ENCODE measurements at places on chromosomes 7 and 10.

DNA sequence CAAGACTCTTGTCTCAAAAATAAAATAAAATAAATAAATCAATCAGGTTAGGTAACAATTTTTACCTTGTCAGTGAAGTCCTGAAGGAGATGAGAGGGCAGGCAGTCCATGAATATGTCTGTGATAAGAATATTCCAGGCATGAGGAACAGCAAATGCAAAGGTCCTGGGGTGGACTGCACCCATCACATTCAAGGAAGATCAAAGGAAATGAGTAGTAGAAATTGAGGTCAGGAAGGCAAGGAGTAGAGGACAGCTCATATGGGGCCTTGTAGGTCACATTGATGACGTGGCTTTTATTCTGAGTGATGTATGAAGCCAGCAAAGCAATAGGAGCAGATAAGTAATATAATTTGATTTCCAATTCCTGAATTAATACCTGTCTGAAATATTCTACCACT is 76.5 kb upstream of the TCF7L2 start:
- DNase-seq = no peak

- DNase-seq = peak; percentile 24
These were observed 22.4 kb upstream of the GARS1 start for GRCh38 chr7:30572212-30572841.

GRCh38 chr7:134058980-134059379 is 68.2 kb upstream of the LRGUK start:
- peak; percentile 8 for DNase-seq

DNA sequence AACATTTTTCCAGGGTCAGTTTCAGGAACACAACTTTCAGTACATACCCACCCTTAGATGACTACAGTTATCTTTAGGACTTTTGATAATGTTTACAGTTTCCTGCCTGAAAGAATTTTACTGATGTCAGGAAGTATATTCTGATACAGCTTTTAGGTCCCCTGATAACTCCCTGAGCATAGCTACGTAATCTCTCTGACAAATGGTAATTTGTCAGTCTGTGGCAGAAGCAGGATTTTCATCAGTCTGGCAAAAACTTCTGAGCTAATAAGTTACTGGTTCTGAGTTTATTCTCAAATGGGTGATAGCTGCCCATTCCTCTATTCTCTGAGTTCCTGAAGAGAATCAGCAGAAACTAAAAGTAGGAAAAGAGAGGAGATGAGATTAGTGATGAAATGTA is 270.1 kb upstream of the MTPN start:
- no peak for DNase-seq

GRCh38 chr7:33692956-33693355 is 212.4 kb upstream of the BMPER start:
- DNase-seq = no peak

DNA sequence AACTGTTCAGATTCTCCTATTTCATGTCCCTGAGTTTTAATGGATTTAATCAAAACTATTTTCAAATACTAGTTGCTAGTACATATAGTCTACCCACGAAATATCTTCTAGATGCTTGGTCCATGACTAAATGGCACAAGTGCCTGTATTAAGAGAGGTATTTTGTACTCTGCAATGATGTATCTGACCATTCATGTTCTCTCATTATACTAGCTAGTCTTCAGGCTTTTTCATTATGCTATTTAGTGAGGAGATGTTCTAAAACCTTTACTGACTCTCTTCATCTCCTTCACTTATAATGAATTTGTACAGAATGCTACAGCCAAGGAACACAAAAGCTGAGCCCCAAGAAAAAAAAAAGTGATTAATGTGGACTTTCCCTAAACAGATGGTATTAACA is 222.5 kb downstream of the AHR start:
- no peak for DNase-seq

GRCh38 chr10:76764177-76764576 is 873.4 kb downstream of the KCNMA1 start:
- no peak for DNase-seq

- DNase-seq = peak; percentile 11
These were observed 321.2 kb downstream of the DNAJB6 start for GRCh38 chr7:157657741-157658740.

- DNase-seq = no peak
These were observed 1.8 kb downstream of the VCL start for GRCh38 chr10:73999703-74000102.

DNA sequence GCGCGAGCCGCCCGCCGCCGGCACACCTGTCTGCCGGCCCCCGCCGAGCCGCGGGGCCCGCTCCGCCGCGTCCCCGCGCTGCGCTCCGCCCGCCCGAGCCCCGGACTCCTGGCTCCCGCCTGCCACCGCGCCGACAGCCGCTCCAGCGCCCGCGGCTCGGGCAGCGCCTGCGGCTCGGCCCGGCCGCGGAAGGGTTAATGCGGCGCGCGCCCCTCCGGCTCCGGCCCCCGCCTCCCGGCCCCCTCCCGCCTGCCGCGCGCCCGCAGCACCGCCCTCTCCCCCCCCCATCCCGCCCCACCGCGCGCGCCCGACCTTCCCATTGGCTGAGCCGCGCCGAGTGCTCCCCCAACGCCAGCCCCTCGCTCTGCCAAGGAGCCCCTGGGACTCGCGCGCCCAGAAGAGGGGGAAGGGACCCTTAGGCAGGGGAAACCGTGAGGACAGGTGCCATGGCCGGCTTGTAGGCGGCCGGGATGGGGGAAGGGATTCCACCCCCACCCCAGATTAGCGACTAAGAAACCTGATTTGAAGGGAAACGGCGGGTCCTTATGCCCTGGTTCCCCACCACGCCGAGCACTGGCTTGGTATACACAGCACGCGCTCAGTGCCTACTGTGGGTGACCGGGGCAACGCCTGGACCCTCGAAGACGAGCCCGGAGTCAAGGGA is at the start of gene KCNH2:
KCNH2 (minus strand) TSS at position 196 of the 664 bp plus-strand sequence. CDS start 408 bp downstream, outside the sequence.
- peak; percentile 55 for DNase-seq

DNA sequence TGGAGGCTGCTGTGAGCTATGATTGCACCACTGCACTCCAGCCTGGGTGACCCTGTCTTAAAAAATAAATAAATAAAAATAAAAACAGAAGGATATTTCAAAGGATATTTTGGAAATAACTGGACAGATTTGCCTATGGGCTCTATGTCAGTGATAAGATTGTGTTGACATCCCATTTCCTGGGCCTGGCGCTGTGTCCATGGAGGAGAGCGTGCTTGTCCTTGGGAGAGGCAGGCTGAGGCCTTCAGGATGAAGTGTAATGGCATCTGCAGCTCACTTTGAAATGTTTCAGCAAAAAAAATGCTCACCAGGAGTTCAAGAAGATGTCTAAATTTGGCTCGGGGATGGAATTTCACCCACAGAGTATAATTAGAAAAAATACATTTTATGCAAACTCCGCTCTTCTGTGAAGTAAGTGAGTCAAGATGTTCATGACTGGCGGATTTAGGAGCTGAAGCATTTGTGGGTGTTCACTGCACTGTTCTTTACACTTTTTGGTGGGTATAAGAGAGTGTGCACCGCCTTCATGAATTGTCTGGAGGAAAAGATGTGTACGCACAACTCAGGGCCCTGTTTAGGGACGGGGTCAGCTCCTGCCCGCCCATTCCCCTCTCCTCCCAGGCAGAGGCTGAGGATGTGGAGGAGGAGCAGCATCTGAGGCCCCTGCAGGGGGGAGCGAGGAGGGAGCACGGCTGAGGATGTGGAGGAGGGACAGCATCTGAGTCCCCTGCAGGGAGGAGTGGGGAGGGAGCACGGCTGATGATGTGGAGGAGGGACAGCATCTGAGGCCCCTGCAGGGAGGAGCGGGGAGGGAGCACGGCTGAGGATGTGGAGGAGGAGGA is 18.5 kb upstream of the FOXL3 start:
- no peak for DNase-seq

DNA sequence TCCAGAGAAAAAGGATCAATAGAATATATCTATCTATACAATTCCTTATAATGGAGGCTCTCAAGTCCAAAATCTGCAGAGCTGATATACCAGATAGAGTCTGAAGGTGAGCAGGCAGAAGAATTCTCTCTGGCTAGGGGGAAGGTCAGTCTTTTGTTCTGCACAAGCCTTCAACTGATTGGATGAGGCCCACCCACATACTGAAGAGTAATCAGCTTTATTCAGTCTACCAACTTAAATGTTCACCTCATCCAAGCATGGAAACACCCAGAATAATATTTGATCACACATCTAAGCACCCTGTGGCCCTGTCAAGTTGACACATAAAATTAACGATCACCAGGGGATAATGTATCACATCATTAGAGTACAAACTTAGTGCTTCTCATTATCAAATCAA is 193.8 kb upstream of the YAE1 start:
- DNase-seq = no peak

- no peak for DNase-seq
These were observed 40.6 kb upstream of the FAM3C start for GRCh38 chr7:121436688-121437087.

GRCh38 chr10:90175161-90175681 is 473.8 kb downstream of the KIF20B start:
- no peak for DNase-seq

DNA sequence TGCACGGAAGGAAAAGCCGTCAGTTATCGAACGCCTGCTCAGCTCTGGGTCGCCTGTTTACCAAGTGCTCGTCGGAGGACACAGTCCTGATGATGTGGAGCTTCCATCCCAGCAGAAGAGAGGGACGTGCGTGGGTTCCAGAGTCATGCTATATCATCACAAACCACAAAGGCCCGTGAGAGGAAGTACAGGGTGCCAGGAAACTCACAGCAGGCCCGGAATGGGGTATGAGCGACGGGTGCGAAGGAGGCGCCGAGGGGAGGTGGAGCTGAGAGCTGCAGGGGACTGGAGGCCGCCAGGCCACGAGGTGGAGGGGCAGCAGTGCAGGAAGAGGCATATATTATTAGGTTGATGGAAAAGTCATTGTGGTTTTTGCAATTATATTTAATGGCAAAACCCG is 102.5 kb downstream of the ACTR3B start:
- DNase-seq = peak; percentile 52

DNA sequence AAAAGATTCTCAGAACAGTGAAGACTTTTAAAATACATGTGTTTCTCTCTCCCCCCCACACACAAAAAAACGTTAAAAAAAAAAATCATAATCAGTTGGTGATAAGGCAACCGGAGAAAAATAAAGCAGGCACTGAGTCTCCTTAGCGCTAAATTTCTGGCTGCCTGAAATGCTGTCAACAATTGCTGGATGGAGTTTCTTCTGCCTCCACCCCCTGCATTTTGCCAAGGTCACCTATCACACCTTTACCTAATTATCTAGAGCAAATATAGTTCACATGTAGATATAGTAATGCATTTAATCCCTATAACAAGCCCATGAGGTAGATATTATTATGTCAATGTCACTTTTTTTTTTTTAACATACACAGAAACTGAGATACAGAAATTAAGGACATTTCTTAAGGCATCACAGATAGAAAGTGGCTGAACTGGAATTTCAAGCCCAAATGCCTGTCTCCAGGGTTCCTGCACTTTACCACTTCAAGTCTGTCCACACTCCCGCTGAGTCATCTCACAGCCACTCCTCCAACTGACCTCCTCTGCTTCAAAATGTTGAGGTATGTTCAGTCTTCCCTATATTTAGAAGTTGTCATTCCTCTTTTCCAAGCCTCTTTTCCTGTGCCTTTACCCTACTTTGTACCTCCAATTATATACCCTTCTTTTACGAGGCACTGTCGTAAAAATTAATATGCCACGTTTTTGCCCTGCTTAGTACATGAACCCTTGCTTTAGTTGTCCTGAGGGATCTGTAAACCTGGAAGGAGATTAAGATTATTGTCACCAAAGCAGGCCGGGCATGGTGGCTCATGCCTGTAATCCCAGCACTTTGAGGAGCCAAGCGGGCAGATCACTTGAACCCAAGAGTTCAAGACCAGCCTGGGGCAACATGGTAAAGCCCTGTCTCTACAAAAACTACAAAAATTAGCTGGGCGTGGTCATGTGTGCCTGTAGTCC is 72.8 kb upstream of the MPP7 start:
- DNase-seq = peak; percentile 53

DNA sequence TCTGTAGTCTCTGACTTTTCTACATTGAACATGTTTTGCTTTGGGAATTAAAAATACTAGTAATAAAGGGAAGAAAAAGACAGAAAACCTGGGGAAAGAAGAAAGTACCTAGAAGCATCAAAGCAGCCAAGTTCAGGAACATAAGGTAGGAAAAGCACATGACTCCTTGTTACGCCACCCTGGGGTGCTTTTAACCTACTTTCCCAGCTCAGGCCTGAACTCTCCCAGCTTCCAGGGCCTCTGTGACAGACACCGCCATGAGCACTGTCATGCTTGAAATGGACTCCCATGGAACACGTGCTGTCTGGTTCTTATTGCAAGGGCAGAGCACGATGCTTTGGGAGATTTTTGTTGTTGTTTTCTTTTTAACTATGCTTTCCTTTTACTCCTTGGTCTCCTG is 11.4 kb downstream of the ACTR1A start:
- no peak for DNase-seq

DNA sequence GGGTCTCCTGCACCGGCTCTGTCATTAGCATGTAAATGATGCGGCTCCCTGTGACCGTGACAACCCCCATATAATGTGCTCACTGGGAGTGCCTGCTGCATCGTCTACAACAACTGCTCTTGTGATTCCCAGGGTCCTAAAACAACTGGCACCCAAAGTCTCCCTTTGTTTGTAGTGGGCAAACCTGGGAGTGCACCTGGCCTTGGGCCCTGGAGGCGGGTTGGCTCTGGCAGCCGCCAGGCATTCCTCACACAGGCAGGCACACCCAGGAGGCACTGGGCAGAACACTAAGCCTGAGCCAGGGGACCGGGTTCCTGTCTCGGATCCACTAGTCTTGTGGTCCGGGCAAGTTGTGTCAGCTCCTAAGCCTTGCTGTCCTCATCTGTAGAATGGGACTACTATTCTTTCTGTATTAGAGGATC is 115.5 kb upstream of the GPR26 start:
- no peak for DNase-seq

DNA sequence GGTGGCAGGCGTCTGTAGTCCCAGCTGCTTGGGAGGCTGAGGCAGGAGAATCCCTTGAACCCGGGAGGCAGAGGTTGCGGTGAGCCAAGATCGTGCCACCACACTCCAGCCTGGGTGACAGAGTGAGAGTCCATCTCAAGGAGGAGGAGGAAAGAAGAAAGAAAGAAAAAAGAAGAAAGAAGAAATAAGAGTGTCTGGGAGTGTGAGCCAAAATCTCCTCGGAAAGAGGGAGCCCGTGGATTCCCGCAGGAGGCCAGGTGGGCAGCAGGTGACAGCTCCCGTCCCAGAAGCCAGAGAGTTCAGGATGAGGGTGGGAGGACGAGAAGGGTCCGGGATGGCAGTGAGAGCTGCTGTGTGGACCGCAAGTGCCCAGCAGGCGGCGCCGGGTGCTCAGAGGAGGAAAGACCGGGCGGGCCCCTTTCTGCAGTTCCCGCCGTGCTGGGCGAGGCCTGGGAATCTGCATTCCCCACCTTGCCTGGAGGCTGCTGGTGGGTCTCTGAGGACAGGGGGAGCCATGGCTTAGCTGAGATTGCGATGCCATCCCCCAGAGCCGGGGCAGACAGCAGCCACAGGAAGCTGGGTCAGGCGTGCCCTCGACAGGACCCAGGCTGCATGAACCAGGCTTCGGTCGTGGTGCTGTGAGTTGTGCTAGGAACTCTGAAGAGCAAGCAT is 17.1 kb upstream of the AMZ1 start:
- peak; percentile 87 for DNase-seq

GRCh38 chr10:62189131-62189530 is 79.5 kb downstream of the RTKN2 start:
- DNase-seq = no peak

- DNase-seq = no peak
These were observed 90.1 kb upstream of the MTPN start for GRCh38 chr7:136067277-136067676.

Data from hematopoietic multipotent progenitor cell treated with erythropoietin and hydrocortisone succinate and interleukin-3 and kit ligand, for 4 days (in vitro differentiated cells).